ENCODE measurements at places on chromosomes 11 and 22. TPM values are rescaled to one million over a fixed set of nuclear protein-coding genes. Genes with fewer than 3 reads are reported as not detected.

DNA sequence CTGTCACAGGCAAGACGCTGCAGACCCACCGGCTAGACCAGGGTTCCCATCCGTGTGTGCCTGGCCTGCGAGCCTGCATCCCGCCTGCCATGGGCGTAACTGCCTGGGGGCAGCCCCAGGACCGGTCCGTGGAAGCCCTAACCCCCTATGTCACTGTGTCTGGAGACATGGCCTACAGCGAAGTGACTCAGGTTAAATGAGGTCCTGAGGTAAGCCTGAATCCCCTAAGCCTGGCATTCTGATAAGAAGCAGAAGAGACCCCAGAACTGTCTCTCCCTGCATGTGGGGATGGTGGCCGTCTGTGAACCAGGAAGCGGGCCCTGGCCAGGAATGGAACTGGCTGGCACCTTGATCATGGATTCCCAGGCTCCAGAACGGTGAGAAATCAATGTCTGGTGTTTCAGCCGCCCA is 570.1 kb downstream of the BRD1 start:
- peaks cover 17% of the 10 kb centered on the region for H3K27me3 ChIP-seq
- no peak overlapping the region for H3K27ac ChIP-seq
- H3K36me3 ChIP-seq = no peaks in the 10 kb centered on the region

DNA sequence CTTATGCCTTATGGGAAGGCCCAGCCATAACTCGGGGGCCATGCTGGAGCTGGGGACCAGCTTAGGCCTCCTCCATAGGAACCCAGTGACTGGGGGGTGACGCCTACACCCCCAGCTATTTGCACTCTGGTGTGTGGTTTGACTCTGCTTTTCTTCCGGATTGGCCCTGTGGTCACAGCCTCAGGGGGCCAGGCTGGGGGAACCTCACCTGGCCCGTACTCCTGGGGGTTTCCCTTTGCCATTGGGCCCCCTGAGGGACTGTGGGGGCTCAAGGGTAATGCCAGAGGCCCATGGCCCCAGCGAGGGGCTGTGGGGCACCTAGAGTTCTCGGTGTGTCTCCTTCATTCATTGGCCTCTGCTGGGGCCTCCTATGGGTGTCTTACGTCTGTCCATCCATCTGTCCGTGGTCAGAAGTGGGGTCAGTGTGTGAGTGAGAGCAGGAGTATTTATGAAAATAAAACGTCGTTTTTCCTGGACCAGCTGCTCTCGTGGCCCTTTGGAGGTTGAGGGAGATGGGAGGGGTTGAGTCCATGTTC is 6.3 kb upstream of the SH3BP1 start:
- no peaks in the 10 kb centered on the region for H3K27me3 ChIP-seq
- peak; percentile 71 for DNase-seq
- H3K36me3 ChIP-seq = peaks cover 9% of the 10 kb centered on the region

GRCh38 chr11:66641834-66642233 is 3.3 kb downstream of the RBM4 start:
- peak overlapping the region; percentile 80 for H3K27ac ChIP-seq
- peaks cover 94% of the 10 kb centered on the region for H3K36me3 ChIP-seq
- no peaks in the 10 kb centered on the region for H3K27me3 ChIP-seq
- peaks cover 87% of the 10 kb centered on the region for H3K4me1 ChIP-seq
- DNase-seq = no peak
- H3K4me3 ChIP-seq = peak overlapping the region; percentile 89

DNA sequence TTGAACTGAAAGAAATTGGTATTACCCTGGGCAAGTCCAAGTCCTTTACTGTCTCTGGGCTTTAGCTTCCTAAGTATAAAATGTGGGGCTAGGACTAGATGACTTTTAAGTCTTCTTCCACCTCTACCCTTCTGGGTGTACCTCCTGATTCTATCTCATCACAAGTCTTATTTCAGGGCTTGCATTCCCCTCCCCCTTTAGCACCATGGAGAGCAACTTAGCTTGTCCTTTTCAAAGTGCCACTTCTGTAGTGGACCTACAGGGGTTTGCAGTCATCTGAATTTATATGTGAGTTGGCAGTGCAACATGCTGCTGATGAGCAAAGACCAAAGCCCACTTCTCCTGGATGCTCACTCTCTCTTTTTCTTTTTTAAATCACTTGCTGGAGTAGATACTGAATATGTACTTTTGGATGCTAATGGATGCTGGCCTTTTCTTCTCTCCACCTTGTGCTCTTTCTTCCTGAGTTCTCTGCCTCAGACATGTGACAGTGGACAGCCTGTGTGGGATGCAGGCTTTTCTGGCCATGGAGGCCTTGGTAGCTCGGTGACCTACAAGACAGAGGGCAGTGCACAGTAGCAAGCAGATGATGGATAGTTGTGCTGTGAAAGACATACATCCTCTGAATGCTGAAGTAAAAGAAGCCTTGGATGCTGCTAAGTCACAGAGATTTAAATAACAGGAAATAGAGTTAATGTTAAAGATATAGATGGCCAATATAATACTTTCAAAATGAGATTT is 185.0 kb downstream of the NELL1 start:
- no peaks in the 10 kb centered on the region for H3K36me3 ChIP-seq
- no peaks in the 10 kb centered on the region for H3K4me1 ChIP-seq
- no peak overlapping the region for H3K4me3 ChIP-seq
- no peak for DNase-seq
- no peaks in the 10 kb centered on the region for H3K27me3 ChIP-seq

GRCh38 chr11:118058311-118059245 is 18.3 kb upstream of the TMPRSS4 start:
- no peak for DNase-seq
- H3K36me3 ChIP-seq = no peaks in the 10 kb centered on the region
- peaks cover 5% of the 10 kb centered on the region for H3K27me3 ChIP-seq
- H3K4me3 ChIP-seq = no peak overlapping the region

- no peaks in the 10 kb centered on the region for H3K27me3 ChIP-seq
- DNase-seq = no peak
- no peaks in the 10 kb centered on the region for H3K36me3 ChIP-seq
- H3K27ac ChIP-seq = no peak overlapping the region
Observed at GRCh38 chr22:48506506-48507145, 1321.0 kb downstream of the BRD1 start.

GRCh38 chr22:27705408-27706080 is 96.0 kb downstream of the MN1 start:
- peaks cover 7% of the 10 kb centered on the region for H3K27me3 ChIP-seq
- no peak overlapping the region for H3K4me3 ChIP-seq
- no peak for DNase-seq
- H3K27ac ChIP-seq = no peak overlapping the region
- no peaks in the 10 kb centered on the region for H3K36me3 ChIP-seq

DNA sequence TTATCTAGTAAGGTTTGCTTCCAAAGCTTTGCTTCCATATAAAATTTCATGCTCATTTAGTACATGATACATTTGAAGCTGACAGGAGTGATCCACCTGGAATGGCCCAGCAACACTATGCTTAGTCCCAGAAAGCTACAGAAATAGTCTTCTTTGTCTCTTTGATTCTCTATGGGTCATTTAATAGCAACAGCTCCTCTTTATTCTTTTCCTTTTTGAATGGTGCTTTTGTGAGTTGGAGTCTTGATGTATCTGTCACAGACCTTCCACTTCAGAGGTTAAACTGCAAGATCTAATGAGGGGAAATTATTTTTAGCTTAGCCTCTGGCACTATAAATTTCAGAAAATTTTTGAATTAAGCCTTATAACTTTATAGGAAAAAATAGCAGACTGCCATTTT is 509.5 kb downstream of the KCNA4 start:
- DNase-seq = no peak
- no peaks in the 10 kb centered on the region for H3K36me3 ChIP-seq
- H3K27ac ChIP-seq = no peak overlapping the region
- no peak overlapping the region for H3K4me3 ChIP-seq

- H3K27ac ChIP-seq = no peak overlapping the region
- no peaks in the 10 kb centered on the region for H3K27me3 ChIP-seq
- H3K4me3 ChIP-seq = no peak overlapping the region
- H3K4me1 ChIP-seq = peaks cover 10% of the 10 kb centered on the region
- no peak for DNase-seq
Observed at GRCh38 chr11:117271208-117271607, 19.9 kb upstream of the BACE1-AS start.

DNA sequence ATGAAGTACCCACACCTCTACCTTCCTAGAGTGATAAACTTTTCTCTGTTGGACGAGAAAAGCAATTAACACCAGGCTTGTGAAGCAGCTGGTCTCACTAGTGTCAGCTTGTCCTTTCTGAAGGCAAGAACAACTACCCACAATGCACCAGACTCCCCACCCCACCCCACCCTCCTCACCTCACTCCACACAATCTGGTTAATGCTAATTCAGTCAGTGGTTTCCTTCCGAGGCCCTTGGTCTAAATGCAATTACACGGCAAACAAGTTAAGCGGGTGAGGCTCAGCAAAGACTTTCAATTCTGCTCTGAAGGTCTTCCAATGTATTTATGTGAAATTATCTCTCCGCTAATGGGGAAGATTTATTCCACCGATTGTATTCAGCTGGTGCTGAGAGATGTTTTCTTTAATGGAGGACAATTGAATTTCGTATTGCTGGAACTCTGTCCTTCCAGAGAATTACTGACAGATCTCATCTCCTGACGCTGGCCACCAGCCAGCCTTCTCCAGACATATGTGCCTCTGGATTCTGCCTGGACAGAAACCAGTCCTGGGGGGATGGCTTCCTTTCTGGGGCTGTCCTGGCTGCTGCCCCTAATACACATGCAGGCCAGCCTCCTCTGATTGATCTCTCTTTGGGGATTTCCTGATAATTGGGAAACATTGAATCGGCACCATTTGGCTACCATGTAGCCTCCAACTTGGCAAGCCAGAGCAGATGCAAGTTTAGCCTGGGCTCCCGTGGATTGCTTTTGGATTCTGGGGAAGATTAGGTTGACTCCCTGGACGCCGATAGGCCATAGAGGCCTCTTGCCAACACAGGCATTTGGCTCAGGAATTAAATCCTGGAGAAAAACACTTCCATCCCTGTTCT is 165.8 kb upstream of the NARS2 start:
- H3K4me1 ChIP-seq = no peaks in the 10 kb centered on the region
- no peaks in the 10 kb centered on the region for H3K36me3 ChIP-seq
- H3K27ac ChIP-seq = no peak overlapping the region
- H3K4me3 ChIP-seq = no peak overlapping the region

DNA sequence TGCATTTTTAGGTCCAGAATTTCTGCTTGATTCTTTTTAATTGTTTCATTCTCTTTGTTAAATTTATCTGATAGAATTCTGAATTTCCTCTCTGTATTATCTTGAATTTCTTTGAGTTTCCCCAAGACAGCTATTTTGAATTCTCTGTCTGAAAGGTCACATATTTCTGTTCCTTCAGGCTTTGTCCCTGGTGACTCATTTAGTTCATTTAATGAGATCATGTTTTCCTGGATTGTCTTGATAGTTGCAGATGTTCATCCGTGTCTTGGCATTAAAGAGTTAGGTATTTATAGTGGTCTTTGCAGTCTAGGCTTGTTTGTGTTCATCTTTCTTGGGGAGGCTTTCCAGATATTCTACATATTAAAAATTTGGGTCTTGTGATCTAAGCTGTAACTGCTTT is 694.8 kb upstream of the CCDC179 start:
- no peaks in the 10 kb centered on the region for H3K27me3 ChIP-seq
- no peak overlapping the region for H3K27ac ChIP-seq
- DNase-seq = no peak
- no peaks in the 10 kb centered on the region for H3K36me3 ChIP-seq

DNA sequence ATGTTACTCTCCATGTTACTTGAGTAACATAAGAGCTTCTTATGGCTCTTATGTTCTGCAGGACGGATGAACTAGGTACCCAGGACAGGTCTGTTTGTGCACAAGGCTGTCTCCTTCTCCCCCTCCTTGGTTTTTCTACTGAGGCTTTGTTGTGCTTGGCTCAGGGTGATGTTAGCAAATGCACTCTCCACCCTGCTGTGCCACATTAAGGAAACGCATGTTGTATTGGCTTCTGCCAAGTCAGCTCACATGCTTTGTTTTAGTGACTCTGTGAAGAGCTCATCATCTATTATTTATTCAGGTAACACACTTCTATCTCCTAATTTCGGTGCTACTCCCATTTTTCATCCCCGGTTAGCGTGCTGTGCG is 108.3 kb downstream of the PTPRJ start:
- H3K36me3 ChIP-seq = peaks cover 7% of the 10 kb centered on the region
- DNase-seq = no peak
- H3K4me3 ChIP-seq = no peak overlapping the region
- no peak overlapping the region for H3K27ac ChIP-seq
- H3K27me3 ChIP-seq = no peaks in the 10 kb centered on the region

DNA sequence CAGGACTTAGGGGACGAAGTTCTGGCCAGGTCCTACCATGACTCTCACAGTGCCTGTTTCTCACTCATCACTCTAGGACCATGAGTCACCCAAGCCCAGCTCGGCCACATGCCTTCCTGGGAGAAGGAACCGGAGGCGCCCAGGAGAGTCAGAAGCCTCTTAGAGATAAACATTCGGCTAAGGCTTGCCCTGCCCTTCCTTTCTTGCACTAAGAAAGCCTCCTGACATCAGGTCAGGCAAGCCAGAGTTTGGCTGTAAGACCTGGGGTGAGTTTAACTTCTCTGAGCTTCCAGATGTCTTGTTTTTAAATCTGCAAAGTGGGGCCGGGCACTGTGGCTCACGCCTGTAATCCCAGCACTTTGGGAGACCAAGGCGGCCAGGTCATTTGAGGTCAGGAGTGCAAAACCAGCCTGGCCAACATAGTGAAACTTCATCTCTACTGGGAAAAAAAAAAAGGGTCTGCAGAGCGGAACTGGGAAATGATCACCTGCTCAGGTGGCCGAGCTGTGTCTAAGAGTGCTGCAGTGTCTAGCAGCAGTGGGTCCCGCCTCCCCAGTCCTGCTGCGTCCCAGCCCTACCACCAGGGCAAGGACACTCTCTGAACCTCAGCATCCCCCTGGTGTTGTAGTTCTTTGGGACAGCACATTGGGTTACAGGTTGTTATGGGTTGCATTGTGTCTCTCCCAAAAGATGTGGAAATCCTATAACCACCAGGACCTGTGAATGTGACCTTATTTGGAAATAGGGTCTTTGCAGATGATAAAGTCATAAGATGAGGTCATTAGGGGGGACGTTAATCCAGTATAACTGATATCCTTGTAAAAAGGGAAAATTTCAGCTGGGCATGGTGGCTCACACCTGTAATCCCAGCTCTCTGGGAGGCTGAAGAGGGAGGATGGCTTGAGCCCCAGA is 1.8 kb upstream of the CARS1 start:
- no peak overlapping the region for H3K27ac ChIP-seq
- peaks cover 10% of the 10 kb centered on the region for H3K36me3 ChIP-seq
- H3K27me3 ChIP-seq = no peaks in the 10 kb centered on the region
- H3K4me3 ChIP-seq = peak overlapping the region; percentile 23

GRCh38 chr11:73375830-73376159 is 404 bp upstream of the RELT start:
- peaks cover 5% of the 10 kb centered on the region for H3K36me3 ChIP-seq
- no peaks in the 10 kb centered on the region for H3K27me3 ChIP-seq
- H3K4me1 ChIP-seq = peaks cover 29% of the 10 kb centered on the region
- H3K27ac ChIP-seq = peak overlapping the region; percentile 60
- DNase-seq = no peak

INPP5J gene
- 0.23 TPM for total RNA-seq

NEFH gene
- total RNA-seq = 2.7 TPM

C22orf23 gene
- total RNA-seq = not detected

TEX54 gene
- not detected for total RNA-seq

MRGPRX4 gene
- not detected for total RNA-seq

NLRX1 gene
- total RNA-seq = 25.0 TPM

ZMAT5 gene
- total RNA-seq = 19.2 TPM

ART5 gene
- 0.23 TPM for total RNA-seq

YPEL1 gene
- total RNA-seq = 1.0 TPM

STARD10 gene
- 12.9 TPM for total RNA-seq

SULT4A1 gene
- 0.14 TPM for total RNA-seq

TEX12 gene
- 0.32 TPM for total RNA-seq

POTEH gene
- total RNA-seq = not detected
